Trophoblast cell (in vitro differentiated cells and primary cell): ENCODE measurements at places on chromosomes 16 and 17.

DNA sequence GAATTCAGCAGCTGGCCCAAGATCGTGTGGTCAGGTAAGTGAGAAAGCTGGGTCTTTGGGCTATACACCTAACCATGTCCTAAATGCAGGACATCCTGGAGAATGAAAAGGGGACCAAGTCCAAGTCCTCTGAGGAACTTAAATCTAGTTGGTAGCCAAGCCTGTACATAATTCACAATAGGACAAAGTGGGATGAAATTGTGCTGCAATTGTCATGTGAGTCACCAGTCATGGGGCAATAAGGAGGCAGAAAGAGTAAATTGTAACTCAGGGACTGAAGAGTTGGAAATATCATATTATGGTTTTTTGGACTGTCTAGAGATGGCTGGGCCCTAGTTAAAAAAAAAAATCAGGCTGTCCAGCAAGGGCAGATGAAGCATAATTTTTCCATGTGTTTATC is 202.6 kb downstream of the CYLD start:
- no peak for DNase-seq

- peak; percentile 94 for DNase-seq
These were observed 74.3 kb downstream of the DYNLRB2 start for GRCh38 chr16:80614908-80615671.

DNA sequence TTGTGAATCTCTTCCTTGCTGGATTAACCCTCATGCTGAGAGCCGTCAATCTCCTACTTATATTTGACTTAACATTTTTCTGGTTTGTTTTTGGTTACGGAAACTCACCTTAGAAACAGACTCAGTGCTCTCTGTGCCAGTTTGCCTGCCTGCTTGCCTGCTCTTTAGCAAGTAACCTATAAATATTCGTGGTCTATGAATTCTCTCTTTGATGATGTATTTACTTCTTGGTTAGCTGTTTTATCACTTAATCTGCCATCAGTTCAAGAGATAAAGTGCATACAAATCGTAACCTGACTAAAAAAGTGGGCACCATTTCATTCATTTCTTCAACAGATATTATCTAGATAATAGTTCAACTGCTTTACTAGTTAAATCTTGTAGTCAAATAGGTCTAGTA is 26.7 kb downstream of the CYB5B start:
- DNase-seq = peak; percentile 62

GRCh38 chr17:77256710-77257109 is 115.9 kb downstream of the SEC14L1 start:
- no peak for DNase-seq

DNA sequence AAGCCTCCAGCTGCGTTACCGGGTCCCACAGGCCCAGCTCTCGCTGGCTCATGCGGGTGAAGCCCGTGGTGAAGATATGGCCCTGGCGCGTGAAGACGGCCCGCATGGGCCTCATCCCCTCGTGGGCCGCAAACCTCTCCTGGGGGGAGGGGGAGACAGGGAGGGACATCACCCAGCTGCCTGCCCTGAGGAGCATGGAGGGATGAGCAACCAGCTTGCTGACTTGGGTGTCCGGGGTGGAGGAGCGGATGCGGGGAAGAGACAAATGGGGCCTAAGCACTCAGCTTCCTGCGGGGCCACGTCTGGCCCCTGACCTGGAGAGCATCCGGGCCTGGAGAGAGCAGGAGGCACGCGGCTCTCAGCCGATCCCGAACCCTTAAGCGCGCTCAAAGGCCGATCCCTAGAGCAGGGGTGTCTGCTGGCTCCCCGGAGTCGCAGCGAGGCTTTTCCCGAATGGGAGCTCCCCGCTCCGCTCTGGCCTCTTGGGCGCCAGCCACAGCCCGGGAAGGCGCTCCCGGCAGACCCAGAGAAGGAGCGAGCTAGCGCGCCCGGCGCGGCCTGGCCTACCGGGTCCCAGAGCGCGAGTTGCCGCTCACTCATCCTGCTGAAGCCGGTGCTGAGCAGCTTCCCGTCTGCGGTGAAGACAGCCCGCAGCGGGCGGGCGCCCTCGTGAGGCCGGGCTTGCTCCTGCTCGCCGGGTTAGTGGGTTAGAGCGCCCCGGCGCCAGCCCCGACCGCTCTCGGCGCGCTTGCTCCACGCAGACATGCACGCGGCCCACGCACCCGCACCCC is 5.0 kb downstream of the CORO6 start:
- DNase-seq = peak; percentile 78

DNA sequence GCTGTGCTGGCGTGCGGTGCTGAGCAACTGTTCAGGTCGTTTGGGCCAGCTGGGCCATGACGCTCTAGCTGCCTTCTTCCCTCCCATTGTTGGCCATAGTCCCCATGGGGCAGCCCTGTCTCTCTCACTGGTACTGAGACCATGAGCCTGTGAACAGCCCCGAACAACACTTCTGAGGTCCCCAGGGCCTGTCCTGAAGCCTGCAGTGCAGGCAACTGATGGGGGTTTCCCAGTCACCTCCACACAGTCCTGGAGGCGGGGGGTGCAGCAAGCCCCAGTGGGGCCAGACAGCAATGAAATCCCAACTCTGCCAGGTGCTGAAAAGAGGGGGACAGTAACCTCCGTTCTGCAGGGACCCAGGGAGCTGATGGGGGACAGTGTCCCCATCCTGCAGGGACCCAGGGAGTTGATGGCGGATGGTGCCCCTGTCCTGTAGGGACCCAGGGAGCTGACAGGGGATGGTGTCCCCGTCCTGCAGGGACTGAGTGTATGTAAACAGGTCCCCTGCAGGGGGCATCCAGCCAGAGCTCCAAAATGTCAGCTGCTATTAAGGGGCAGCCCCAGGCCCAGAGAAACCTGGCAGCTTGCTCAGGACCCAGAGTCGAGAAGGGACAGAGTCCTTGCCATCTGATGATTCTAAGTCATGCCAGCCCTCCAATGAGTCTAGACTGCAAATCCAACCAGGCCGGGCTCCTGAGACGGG is 30.4 kb downstream of the ENGASE start:
- no peak for DNase-seq

- peak; percentile 99 for DNase-seq
These were observed 4.8 kb downstream of the RABEP1 start for GRCh38 chr17:5286846-5287245.

GRCh38 chr16:79703066-79703465 is 102.5 kb upstream of the MAF start:
- no peak for DNase-seq
